Cerebellar nuclear complex (tissue), 1 donor: ENCODE measurements at places on chromosomes 16 and 17.

GRCh38 chr17:40556884-40557414 lies 8.3 kb downstream of the CCR7 start:
- DNase-seq = no peak

DNA sequence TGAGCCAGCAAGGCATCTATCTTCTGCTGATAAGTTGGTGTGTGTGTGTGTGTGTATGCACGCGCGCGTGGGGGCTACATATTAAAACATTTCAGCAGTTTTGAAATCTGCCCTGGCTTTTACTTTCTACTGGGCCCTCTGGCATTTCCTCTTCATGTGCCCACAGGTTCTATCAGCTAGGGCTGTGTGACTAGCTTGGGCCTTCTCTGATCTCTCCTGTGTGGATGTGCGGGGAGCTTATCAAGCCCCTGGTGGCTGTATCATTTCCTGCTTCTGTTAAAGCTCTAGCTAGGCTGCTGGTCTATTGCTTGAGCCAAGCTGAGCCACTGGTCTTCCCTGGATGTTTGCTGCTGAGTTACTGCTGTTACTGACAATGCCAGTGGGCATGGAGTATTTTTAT lies 132.5 kb downstream of the AATF start:
- DNase-seq = no peak

- no peak for DNase-seq
Observed at GRCh38 chr17:63458478-63458877, 12.4 kb upstream of the CYB561 start.

GRCh38 chr17:51046514-51047384 lies 73.9 kb downstream of the SPAG9 start:
- DNase-seq = peak; percentile 98

- no peak for DNase-seq
Observed at GRCh38 chr17:55510986-55511721, at the start of gene SMIM36. Gene SMIM36 (minus strand): TSS chr17:55511452.

DNA sequence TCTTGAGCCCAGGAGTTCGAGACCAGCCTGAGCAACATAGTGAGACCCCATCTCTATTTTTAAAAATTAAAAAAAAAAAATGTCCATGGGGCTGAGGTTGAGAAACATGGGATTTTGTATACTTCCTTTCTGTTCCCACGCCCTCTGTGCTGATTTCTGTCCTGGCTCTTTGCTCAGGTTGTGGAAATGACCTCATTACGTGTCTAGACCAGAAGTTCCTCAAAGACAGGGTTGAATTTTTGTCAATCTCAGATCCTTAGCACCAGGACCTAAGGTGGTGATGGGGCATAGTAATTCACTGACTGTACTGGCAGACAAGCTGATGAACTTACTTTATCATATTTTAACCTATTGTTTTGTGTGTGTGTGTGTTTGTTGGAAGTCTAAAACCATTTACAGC lies 11.2 kb upstream of the HNF1B start:
- no peak for DNase-seq

DNA sequence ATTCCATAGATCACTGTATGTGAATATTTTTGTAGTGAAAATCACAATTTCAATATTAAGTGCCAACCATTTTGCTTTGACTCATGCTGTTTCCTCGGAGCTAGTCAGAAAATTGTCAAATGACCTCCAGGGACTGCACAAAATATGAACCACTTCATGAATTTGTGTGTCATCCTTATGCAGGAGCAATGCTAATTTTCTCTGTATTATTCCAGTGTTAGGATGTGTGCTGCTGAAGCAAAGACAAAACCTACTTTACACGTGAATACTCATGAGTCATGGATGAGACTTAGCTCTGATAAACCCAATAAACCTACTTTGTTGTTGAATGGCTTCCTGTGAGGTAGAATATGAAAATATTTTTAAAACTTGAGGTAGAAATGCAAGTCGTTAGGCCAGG lies 65.2 kb downstream of the SHCBP1 start:
- DNase-seq = no peak

DNA sequence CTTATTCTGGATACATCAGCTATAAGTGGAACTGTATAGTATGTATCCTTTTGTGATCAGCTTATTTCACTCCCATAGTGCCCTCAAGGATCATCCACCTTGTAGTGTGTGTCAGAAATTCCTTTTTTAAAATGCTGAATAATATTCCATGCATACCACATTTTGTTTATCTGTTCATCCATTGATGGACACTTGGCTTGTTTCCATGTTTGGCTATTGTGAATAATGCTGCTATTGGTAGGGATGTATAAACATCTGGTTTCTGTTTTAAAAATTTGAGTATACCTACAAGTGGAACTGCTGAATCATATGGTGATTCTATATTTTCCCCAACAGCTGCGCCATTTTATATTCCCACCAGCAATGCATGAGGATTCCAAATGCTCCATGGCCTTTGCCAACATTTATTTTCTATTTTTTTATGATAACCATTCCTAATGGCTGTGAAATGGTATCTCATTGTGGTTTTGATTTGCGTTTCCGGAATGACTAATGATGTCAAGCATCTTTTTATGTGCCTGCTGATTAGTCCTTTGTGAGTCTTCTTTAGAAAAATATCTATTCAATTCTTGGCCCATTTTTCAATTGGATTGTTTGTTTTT lies 11.6 kb downstream of the RCVRN start:
- DNase-seq = no peak

- DNase-seq = no peak
Observed at GRCh38 chr16:30805056-30805369, 18.0 kb upstream of the ZNF629 start.

GRCh38 chr17:46773221-46773605 lies 45.3 kb downstream of the WNT3 start:
- no peak for DNase-seq

GRCh38 chr16:47056688-47057629 lies 83.5 kb upstream of the DNAJA2 start:
- DNase-seq = no peak

DNA sequence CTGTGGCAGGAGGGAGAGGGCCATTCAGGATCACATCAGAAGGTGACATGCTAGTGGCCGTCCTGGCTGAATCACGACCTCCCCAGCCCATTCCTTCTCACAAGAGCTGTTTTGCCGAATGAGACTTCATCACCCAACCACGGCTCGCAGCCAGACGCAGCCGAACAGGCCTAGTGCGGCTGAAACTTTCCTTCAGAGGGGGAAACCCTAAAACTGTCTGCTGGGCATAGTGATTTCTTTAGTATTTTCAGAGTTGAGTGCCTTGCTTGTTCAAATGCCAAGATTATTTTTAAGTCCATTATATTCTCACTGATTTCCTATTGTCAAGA lies 343.7 kb downstream of the CPPED1 start:
- no peak for DNase-seq

- no peak for DNase-seq
Observed at GRCh38 chr17:71330099-71330375, 790.8 kb upstream of the SOX9 start.

DNA sequence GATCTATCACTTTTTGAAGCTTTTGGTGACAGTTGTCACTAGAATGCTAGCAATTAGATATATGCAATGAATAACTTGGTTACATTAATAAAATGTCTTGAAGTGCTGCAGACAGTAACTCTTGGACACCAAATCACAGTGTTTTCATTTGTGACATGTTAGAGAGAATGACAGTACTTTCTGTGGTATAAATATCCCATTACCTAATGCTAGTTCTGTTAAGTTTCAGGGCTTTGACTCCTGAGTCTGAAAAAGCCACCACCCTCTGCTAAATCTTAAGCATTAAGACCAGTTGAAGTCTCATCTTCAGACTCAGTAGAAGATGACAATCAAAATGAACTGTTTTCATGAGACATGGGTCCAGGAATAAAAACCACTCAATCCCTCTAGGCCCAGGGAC lies 10.6 kb upstream of the CPHXL2 start:
- no peak for DNase-seq

DNA sequence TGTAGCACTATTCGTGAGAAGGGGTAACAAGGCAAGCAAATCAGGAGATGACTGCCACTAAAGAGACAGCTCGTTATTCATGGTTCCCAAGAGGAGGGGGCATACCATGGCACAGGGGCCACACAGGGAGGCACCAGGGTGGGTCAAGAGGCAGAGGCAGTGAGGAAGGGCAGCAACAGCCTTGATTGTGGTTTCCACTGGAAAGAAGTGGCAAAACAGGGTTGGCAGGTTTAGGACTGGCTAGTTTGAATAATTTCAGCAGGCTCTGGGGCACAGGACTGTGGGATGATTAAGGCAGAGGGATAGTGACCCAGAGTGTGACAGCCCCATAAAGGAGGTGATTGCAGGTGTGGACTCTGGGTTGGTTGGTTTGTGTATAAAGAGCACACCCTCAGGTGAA lies 188.9 kb downstream of the CBLN1 start:
- no peak for DNase-seq

DNA sequence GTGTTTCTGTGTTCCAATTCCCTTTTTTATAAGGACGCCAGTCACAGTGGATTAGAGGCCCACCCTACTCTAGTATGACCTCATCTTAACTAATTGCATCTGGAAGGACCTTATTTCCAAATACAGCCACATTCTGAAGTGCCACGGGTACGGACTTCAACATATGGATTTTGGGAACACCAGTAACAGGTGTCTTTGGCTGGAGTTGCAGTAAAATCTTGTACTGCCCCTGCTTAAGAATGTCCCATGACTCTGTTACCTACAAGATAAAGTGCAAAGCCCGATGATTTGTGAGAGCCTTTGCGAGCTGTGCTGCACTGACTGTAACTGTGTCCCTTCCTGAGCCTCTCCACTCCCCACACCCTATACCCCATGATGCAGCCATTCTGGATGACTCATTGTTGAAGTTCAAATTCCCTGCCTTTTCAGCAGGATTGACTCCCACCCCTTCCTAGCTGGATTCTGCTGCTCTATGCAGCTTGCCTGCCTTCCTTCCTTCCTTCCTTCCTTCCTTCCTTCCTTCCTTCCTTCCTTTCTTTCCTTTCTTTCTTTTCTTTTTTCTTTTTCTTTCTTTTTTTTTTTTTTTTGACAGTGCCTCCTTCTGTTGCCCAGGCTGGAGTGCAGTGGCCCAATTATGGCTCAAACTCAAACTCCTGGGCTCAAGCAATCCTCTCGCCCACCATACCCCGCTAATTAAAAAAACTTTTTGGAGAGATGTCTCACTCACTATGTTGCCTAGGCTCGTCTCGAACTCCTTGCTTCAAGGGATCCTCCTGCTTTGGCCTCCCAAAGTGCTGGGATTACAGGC lies 2.1 kb downstream of the HCRT start:
- no peak for DNase-seq

- no peak for DNase-seq
Observed at GRCh38 chr17:2125013-2125535, 70.2 kb downstream of the HIC1 start.

GRCh38 chr16:56534847-56535383 lies 15.1 kb upstream of the BBS2 start:
- no peak for DNase-seq

DNA sequence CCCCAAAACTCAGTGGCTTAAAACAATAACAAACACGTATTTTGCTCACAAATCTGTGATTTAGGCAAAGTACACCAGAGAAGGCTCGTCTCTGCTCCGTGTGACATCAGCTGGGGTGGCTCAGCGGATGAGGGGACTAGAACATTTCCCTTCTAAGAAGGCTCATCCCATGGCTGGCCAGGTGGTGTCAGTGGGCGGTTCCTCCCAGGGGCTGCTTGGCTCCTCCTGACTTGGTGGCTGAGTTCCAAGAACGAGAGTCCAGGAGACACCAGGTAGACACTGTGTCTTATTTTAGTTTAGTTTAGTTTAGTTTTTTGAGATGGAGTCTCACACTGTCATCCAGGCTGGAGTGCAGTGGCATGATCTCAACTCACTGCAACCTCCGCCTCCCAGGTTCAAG lies 5.6 kb upstream of the CHMP6 start:
- no peak for DNase-seq
